Posterior vena cava (tissue), 2 donors: ENCODE measurements at places on chromosomes 16 and 17.
A peak's percentile ranks its signal among the peaks of the same experiment; 100 is the strongest.

GRCh38 chr16:3730161-3731125, 13.1 kb upstream of the TRAP1 start:
- DNase-seq: peak; percentile 58

- DNase-seq: peak; percentile 51
Measured at GRCh38 chr17:72393553-72393952, 272.7 kb downstream of the SOX9 start.

GRCh38 chr17:16363749-16364536, 10.7 kb upstream of the CENPV start:
- peak; percentile 91 for DNase-seq

DNA sequence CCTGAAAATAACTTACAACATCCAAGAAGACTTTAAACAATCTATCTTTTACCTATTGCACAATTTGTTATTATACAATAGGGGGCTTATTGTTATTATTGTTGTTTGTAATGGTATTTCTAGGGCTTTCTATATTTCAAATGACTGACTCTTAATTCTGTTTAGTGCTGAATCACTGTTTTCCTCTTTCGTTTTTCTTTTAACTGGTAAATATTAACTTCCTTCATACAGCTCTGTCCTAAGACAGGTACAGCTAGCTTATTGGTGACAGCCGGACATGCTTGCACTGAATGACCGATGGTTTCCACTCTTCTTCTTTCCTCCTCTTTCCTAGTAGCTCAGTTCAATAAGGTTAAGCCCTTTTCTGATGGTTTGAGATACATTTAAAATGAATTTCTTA, 11.6 kb downstream of the KRTAP9-7 start:
- DNase-seq: no peak

GRCh38 chr17:56653877-56654276, 60.4 kb downstream of the NOG start:
- no peak for DNase-seq

DNA sequence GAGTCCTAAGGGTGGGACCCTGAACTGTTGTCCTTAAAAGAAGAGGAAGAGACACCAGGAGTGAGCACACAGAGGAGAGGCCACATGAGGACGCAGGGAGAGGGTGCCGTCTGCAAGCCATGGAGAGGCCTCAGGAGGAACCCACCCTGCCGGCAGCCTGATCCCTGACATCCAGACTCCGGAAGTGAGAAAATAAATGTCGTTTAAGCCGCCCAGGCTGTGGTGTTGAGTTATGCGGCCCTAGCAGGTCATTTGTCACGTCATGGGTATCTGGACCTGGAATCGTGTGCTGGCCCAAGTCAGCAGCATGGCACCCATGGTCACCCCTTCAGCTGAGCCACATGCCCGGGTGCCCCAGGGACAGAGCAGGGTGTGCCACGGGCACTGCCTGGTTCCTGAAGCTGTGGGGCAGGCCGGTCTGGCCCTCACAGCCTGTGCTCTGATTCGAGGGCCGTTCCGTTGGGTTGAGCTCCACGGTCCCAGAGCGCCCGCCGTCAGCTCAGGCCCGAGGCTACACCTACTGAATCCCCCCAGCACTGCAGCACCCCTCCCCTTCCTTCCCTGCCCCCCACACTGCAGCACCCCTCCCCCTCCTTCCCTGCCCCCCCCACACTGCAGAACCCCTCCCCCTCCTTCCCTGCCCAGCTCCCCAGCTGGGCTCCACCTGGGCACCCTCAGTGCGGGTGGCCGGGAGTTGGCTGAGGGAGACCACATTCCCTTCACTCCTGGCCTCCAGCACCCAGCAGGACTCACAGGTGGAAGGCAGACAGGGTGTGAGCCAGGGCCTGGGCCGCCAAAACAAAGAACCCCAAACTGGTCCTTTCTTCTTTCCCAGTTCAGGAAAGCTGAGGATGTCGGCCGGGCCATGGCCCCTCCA, 2.7 kb upstream of the CCDC57 start:
- no peak for DNase-seq

- peak; percentile 87 for DNase-seq
Measured at GRCh38 chr17:9837551-9838471, 12.1 kb downstream of the GLP2R start.

GRCh38 chr17:29867643-29868181, 62.3 kb downstream of the SSH2 start:
- DNase-seq: no peak

GRCh38 chr17:61605692-61606091, 14.7 kb upstream of the NACA2 start:
- no peak for DNase-seq

DNA sequence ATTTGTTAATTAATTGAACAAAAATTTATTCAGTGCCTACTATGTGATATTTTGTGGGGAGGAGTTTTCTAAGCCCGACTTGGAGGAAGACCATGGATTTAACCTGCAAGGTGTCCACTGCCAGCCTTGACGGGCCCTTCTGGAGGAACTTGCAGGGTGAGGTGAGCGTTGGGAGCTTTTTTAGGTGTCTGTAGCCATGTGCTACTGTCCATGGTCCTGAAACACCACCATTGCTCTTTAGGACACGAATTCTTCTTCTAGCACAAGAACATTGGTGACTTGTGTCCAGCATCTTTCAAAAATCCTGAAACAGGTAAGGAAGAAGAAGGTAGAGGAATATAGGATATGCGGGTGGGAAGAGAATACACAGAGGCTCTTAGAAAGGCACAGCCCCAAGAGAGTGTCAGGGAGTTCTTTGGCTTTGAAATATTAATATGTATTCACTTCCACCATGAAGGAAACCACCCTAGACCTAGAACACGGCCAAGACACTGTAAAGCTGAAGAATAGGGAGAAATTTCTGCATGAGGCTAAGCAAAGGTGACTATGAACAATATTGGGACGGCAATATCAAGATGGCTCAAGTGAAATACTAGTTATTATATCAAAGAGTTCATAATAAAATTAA, 27.9 kb upstream of the OR4D1 start:
- no peak for DNase-seq

DNA sequence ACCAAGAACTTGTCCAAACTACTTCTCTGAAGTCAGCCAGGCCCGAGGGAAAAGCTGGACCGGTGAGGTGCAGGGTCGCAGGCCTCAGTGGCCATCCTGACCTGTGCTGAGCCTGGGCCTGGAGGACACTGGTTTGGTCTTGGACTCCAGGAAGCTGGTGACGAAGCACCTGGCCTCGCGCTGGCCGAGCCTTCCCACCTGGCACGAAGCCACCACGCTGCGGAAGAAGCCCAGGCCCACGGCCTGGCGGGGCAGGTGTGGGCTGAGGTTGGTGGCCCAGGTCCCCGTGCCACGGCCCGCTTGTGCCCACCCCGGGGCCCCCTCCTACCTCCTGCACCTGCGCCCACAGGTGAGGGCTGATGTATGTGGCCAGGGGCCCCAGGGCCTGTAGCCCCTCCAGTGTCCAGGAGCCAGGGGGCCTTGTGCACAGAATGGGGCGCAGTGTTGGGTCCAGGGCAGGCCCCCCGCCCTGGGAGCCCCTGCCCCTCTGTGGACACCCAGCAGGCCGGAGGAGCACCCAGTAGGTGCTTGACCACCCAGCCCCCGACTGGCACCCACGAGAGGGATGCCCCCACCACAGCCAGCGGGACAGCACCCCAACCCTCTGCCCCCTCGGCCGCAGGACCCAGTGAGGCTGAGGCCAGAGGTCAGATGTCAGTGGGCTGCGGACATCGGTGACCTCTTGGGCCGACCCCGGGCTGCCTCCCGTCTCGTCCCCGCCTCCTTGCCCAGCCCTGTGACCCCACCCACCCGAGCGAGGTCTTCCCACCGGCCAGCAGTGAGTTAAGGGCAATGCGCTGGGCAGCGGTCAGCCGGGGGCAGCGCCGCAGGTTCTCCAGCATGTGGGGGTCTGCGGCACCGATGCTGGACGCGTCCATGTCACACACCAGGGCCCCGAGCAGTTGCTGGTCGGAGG, 13.8 kb downstream of the MSLN start:
- DNase-seq: no peak

- peak; percentile 91 for DNase-seq
Measured at GRCh38 chr17:66191593-66192377, at the start of gene CEP112. Gene CEP112 (minus strand): TSS chr17:66192133.

DNA sequence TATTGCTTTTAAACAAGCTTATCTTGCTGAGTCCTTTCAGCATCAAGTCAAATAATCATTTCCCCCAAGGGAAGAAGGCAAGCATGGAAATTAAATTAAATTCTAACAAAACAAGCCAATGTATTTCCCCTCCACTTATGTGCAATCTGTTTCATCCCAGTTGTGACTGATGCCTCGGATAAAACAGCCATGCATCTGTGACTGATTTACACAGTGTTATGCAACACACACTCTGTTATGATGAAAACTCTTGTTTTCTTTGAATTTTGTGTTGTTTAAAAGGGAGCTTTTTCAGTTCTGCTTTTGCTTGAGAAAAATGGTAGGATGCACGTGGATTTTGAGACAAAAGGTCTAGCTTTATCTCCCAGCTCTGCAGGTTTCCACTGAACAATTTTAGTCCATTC, 32.6 kb downstream of the TMEM100 start:
- DNase-seq: no peak
